ENCODE measurements at places on chromosomes 1 and 21.

DNA sequence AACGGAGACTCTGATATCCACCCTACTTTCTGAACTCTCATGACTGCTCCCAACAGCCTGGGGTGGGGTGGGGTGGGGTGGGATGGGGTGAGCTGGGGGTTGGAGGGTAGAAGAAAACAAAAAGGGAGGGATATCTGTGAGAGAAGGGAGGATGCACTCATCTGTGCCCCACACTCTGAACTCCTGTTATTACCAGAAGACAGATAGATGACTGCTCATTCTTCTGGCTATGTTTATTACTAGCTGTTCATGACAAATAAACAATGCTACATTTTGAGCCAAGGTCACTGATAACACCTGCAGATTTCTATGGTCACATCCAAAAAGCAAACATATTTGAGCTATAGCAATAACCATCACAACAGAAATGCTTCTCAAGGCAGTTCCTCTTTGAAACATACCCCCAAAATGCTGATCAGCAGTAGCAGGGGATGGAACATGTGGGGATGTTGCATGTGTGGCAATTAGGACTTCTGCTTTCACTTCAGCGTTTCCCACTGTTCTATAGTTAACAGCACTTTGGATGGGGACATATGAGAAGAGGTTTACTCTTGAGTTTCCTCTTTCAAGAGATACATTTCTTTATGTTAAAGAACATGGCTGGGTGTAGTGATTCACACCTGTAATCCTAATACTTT lies 43.3 kb downstream of the GPR3 start:
- DNase-seq: peak; percentile 90

DNA sequence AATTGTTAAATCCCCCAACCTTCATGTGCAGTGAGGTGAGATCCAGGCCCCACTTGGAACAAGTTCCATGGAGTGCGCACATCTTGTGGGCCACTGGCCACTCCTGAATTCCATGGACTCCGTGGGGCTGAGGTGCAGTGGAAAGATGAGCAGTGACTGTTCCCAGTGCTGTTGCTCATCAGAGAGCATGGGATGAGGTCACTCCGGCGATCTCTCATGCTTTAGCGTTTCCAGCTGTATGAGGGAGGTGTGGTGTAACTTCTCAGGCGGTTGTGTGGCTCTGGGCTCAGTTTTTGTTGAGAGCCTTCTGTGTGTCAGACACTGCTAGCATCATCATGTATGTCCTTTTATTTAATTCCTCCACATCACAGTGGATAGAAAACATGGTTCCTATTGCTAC lies 96.2 kb downstream of the GALNT2 start:
- no peak for DNase-seq

DNA sequence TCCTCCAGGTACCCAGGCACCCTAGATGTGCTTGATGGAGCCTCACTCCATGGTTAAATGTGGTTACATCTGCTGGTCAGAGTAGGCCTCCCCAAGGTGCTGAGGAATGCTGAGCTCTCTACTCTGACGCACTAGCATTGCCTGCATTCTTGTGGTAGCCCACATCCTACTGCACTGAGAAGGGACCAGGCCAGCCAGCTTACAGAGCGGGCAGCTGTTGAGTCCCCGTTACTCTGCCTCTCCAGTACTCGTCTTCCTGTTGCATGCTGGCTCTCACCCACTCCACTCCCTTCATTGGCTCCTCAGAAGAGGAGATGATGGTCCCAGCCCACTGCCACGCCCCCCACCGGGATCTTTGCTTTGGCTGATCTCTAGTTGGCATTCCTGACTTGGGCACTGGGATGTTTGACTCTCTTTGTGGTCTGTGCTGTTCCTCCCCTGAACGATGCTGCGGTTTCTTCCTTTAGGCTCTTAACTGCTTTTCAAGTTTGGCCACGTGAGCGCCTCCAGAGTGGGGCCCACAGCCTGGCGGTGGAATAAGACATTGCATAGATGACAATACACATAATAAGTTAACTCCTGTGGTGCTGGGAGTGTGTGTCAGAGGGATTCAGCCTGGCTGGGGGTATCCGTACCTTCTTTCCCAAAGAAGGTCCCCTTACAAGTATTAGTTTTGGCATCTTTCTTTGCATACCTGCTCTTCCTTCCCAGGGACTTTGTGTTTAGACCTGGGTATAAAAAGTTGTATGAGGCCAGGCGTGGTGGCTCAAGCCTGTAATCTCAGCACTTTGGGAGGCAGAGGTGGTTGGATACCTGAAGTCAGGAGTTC lies 18.6 kb downstream of the AZIN2 start:
- DNase-seq: peak; percentile 93

- DNase-seq: no peak
Measured at GRCh38 chr21:35325953-35326352, 276.9 kb upstream of the RUNX1 start.

DNA sequence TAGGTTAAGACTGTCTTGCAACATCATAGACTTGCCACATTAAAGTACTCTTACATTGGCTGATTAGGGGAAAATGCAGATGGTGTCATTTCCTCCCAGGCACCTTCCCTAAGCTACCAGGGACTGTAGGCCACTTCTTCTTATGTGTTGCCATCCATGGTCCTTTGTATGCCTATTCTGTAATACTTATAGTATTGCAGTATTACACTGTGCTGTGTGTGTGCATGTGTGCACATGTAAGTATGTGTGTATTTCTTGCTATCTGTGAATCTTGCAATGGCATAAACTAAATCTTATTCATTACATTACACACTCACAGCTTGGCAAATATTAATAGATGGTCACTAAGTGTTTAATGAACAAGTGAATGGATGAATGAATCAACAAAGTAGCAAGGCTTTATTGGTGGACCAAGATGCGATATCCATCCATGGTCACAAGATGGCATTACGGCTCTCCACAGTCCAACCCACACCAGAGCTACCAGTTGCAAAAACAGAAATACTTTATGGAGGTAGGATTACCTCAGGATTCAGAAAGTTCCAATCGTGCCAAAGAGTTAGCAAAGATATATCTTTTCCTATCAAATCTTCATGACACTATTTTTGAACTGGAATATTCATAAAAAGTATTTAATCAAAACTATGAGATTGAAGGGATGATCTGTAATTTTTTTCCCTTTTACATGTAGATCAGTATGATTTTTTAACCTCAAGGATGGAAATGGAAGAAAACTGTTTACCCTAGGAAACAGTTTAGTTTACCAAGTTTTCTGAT lies 160.2 kb downstream of the DENND1B start:
- DNase-seq: peak; percentile 53

GRCh38 chr1:27863538-27863915 lies 8.8 kb upstream of the THEMIS2 start:
- no peak for DNase-seq

DNA sequence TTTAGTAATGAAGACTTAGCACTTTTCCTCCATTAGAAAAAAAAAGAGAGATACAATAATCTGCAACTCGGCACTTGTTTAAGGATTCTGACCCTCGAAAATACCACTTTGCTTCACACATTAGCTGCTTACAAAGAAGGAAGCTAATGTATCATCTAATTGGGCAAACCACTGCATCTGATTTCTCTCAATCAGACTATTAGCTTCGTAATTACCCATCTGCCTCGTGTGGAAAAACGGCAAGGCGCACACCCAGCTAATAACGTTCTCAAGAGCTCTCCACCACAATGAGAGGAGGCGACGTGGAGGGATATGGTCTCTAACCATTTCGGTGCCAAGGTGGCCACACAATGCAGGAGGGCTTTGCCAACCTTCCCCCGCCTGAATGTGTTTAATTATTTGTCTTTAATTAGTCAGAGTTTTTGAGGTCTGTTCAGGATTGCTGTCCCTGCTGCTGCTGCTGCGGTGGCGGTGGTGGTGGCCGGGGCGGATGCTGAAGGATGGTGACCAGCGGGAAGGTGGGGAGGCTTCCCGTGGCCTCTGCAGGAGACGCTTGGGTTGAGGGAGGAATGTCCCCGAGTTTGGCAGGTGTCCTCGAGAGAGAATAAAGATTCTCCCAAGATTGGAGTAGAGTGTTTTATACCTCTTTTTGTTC lies 374.5 kb downstream of the RPS6KC1 start:
- no peak for DNase-seq

Measured in hematopoietic multipotent progenitor cell (in vitro differentiated cells).